ENCODE measurements at places on chromosomes 4 and X.

DNA sequence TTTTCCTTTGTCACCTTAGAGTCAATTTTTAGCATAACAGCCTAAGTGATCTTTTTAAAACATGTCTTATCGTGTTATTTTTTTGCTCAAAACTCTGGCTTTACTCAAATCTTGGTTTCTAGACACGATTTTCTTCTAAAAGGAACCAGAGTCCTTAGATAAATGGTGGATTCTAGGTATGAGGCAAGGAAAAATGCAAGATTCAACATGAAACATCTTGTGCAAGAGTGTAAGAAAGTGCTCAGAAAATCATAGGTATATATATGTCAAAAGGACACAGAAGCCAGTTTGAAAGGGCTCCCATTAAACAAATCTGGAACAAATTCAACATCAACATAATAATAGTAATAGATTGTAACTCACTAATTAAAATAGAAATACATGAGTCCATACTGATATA is 8.1 kb upstream of the ADGRG4 start:
- DNase-seq: no peak

GRCh38 chr4:54675721-54676461 is 18.1 kb downstream of the KIT start:
- DNase-seq: no peak

GRCh38 chr4:54322818-54323417 is 93.8 kb downstream of the PDGFRA start:
- peak; percentile 69 for DNase-seq

DNA sequence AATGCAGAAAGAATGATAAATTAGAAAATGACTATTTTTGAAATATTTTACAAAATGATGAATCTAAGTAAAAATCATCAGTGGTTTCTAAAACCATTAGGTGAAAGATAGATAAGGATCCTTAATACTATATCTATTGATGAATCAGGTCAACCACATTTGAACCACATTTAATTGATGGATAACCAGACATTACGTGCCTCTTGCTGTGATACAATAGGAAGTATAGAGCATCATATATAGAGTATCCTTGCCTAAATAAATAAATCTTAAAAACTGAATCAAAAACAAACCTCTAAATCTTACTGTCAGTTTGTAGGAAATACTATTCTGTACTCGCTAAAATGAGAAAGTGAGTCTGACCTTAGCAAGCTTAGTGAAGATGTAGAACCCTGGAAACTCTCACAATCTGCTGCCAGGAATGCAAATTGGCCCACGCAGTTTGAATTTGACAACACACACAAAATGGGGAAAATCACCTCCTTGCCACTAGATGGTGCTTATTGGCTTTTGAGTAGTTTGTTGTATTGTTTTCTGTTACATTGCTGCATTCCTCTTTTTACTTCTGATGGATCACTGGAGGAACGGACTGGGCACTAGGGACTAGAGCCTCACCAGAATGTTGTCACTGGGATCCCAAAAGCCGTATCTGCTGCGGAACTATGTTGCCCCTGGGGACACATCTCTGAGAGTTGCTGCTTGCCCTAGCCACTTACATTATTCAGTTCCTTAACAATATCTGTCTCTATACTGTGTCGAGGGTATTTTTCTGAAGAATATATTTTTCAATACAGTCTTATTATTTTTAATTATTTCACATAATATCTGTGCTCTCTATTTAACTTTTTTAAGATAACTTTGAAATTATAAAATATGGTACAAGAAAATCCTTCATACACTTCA is 25.4 kb upstream of the SLAIN2 start:
- peak; percentile 43 for DNase-seq

DNA sequence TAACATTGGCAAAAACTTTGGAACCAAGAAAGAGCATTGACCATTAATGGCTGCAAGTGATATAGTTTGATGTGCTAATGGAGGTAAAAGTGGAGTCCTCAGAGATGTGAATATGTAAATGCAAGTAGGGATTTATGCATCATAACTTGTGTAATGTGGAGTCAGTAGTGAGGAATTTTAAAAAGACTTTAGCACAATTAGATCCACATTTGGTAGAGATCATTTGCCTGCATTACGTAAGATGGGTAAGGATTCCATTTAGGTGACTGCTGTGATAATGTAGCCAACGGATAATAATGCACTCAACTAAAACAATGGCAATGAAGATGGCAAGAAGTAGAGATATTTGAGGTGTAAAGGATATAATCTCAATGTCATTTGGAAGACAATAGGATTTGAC is 1128.4 kb downstream of the ADGRL3 start:
- DNase-seq: no peak

GRCh38 chr4:102493794-102494193 is 7.4 kb upstream of the NFKB1 start:
- peak; percentile 77 for DNase-seq

DNA sequence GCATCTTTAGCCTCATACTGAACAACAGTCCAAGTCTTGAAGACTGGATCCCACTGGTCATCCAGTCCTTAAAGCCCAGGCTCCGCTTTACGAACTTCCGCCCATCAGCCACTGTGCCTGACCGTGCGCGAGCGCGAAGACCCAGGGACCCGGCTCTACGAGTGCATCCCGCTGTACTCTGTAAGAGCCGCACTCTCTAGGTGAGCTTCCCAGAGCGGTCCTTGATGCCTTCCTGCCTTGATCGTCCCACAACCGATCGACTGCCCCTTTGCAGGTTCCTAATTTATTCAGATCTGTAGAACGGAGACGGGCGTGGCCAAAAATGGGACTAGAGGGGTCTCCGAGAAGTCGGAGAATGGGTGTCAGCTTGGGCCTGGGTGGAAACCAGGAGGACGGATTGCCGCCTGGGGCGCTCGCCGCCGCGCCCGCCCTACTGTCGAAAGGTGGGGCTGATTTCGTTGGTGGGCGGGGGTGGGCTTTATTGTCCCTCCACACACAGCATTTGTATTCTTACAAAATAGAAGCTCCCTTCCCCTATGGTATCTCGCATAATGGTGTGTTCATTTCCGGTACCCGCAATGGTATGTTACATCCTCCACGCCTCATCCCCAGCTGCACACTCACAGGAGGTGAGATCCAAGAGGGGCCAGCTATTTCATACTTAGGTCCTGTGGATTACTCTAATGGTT is 42.3 kb upstream of the FAM156A start:
- DNase-seq: no peak

- no peak for DNase-seq
Measured at GRCh38 chr4:159566786-159567185, 463.9 kb downstream of the RAPGEF2 start.

DNA sequence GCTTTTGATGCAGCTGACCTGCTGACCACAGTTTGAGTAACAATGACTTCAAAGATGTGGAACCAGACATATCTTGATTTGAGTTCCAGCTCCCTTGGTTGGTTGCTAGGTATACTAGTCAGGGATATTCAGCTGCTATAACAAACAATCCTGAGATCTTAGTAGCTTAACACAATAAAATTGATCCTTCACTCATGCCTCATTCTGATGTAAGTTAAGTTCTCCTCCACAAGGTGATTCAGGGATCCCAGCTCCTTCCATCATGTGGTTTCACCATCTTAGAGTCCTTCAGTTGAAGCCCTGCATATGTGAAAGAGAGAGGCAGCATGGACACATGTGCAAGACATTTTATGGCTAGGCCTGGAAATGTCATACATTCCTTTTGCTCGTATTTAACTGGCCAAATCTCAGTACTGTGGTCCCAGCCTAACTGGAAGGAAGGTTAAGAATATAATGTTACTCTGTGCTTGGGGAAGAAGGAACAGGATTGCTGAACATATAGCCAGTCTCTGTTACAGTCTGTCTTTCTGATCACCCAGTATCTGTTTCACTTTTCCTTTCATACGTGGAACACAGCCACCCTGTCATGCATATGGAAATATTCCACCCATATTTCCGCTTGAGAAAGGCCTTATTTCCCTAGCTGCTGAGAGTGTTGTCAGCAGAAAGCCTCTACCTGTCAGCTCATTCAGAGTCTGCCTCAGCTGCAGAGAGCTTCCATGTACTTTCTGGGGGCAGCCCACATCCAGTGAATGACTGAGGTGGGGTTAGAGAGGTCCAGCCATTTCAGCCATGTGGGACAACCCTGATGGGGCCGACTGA is 7.1 kb downstream of the SMIM9 start:
- DNase-seq: no peak

DNA sequence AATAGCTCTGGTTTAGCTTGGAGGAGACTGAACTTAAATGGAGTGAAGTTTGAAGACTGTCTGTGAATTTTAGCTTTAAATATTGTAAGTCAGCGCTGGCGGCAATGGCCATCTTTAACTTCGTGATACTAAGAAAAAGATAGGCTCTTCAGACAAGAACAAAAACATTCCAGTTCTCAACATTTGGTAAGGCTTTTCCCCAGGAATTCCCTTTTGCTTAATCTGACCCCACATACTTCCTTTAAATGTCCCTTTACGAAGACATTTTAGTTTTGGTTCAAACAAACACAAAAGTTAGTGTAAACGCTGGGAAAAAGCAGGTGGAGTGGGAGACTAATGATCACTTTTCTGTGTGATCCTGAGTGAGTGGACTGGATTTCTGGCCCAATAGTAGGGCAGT is 106.2 kb downstream of the MAML3 start:
- no peak for DNase-seq

- DNase-seq: no peak
Measured at GRCh38 chr4:77624213-77624612, 18.6 kb downstream of the CXCL13 start.

GRCh38 chrX:106742193-106742592 is 15.7 kb downstream of the RNF128 start:
- no peak for DNase-seq

- DNase-seq: peak; percentile 84
Measured at GRCh38 chr4:10354746-10355145, 102.5 kb downstream of the ZNF518B start.

- DNase-seq: no peak
Measured at GRCh38 chr4:158894826-158895225, 126.0 kb downstream of the FNIP2 start.

- DNase-seq: no peak
Measured at GRCh38 chrX:112967903-112968302, 127.3 kb upstream of the AMOT start.

DNA sequence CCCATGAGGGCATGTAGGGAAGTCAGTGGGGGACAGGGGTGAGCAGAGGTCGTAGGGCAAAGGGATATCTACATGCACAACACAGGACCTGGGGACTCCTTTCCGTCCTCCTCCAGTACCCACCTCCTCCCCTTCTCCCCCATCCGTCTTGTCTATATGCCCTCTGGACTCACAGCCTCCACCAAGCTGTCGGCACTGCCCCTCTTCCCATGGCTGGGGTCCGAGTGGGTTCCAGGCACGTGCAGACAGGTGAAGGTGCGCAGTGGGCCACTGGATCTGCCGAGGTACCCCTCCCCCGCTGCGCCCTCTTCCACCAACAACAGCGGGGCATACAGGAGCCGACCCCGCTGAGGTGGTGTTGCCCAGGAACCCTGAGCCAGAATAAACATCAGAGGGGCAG is 5.5 kb upstream of the SYP start:
- DNase-seq: no peak

DNA sequence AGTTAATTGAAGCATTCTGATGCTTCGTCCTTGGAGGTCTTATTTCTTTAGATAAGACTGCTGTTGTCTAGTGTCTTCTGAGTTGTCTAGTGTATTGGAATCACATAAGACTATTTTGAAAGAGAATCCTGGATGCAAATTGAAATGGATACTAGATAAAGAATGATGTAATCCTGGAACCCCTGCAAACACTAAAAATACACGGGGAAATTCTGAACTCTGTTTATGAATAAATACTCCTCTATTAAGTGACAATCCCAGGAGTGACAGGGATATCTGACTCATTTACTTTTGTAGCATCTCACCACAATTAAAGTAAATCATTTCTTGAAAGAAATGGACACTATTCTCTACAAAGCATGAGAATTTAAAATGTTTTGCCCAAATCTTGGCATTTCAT is 968 bp downstream of the ASB11 start:
- no peak for DNase-seq

DNA sequence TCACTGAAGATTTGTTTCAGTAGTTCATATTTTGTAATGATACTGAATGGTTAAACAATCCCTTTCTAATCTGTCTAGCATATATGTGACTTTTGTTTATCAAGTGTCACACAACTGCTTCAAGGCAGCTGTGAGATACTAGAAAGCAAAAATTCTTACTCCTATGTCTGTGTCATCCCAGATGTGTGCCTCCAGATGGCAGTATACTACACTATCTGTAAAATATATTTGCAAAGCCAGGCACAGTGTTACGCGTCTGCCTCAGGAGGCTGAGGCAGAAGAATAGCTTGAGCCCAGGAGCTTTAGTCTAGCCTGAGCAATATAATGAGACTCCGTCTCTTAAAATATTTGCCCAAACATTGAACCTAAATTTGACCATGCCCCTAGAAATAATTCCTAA is 4.0 kb downstream of the NUDT10 start:
- DNase-seq: no peak

DNA sequence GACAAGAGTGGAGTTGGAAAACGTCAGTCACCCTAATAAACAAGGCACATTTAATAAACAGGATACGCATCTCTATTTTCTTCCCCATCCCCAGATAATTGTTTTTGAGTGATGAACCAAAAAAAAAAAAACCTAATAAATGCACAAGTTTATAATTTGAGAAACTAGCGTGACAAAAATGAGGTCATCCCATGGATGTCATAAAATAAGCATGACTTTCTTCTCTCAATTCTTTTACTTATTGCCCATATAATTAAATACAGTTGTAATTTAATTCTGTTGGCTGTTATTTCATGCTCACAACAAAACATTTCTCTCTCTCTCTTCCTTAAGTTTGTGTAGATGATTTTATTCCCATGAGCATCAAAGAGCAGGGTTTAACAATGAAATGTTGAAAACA is 20.7 kb downstream of the PRKG2 start:
- no peak for DNase-seq

- DNase-seq: no peak
Measured at GRCh38 chr4:7366180-7366945, 68.4 kb downstream of the PSAPL1 start.

DNA sequence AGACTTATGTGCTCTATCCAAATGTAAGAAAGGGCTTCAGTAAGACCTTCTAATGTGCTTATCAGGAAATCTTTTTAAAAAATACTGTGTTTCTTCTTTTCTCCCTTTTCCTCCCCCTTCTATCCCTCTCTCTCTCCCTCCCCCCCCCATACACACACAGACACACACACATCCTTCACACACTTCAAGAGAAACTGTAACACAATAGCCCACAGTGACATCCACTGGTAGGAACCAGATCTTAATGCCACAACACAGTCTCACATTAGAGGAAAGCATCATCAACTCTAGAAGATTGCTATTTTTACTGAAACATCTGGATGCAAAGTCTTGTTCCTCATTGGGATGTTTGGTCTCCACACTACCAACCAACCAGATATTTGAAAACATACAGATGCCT is 4.6 kb downstream of the PCDH19 start:
- DNase-seq: no peak

Data from COR-L47 (cell line).